ENCODE measurements at places on chromosomes 6 and 20.

- DNase-seq = no peak
These were observed 906 bp upstream of the FOXP4 start for GRCh38 chr6:41545247-41545702.

GRCh38 chr20:20606050-20606449 is 106.4 kb downstream of the RALGAPA2 start:
- no peak for DNase-seq

- DNase-seq = peak; percentile 79
These were observed at the start of gene TRERF1 for GRCh38 chr6:42451333-42452170. TRERF1 (minus strand) TSS chr6:42451926; CDS start chr6:42269590, 182,336 bp downstream.

DNA sequence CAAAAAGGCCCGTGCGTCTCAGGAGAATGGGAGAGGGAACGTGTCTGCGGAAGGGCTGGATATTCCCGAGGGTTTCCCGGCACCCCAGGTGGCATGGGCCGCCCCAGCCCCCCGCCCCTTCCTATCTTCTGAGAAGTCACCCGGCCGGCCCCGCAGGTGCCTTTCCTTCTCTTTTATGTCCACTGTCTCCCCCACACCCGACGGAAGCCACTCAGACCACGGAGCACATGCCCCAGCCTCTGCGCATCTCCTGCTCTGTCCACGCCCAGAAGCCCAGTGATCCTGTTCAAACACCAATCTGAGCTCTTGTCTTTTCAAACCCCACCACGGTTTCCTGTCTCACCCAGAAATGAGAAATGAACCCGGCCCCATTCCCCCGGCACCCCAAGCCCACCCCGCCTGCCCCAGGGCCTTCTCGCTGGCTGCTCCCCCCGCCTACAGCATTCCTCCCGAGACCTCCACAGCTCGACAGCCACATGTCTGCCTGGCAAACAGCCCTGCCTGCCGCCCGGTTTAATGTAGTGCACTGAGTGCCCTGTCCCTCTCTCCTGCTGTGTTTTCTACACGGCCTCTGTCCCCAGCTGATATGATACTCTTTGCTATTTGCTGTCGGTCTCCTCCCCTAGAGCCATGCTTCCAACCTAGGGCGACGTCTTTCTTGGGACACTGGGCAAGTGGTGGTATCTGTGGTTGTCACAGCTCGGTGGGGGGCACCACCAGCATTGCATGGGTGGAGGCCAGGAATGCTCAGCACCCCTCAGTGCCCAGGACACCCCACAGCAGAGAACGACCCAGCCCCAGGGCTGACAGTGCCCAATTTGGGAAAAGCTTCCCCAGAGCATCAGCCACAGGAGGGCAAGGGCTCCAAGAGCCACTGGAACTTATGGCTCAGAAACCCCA is 182.7 kb downstream of the TAF4 start:
- no peak for DNase-seq

GRCh38 chr20:11795071-11795615 is 122.5 kb upstream of the BTBD3 start:
- no peak for DNase-seq

GRCh38 chr6:161651949-161652348 is 378.1 kb upstream of the AGPAT4 start:
- no peak for DNase-seq

GRCh38 chr6:153966001-153966400 is 73.0 kb upstream of the OPRM1 start:
- DNase-seq = no peak

- DNase-seq = no peak
These were observed 55.9 kb downstream of the MAP3K5 start for GRCh38 chr6:136736281-136736960.

DNA sequence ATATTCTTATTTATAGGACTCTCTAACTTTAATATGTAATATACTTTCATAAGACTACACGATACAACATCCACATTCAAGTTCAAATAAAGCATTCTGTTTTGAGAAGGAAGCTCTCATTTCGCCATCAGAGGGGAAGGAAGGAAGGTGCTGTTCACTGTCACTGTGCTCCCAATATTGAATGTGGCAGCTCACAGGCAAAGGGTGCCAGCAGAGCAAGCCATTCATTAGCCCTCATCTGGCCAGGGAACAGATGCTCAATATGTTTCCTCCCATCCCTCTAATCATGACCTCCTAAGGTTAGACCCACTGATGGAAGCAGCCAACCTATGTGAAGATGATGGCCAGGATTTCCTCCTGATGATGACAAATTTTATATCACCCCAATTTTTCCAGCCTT is 154.4 kb downstream of the DST start:
- DNase-seq = no peak

DNA sequence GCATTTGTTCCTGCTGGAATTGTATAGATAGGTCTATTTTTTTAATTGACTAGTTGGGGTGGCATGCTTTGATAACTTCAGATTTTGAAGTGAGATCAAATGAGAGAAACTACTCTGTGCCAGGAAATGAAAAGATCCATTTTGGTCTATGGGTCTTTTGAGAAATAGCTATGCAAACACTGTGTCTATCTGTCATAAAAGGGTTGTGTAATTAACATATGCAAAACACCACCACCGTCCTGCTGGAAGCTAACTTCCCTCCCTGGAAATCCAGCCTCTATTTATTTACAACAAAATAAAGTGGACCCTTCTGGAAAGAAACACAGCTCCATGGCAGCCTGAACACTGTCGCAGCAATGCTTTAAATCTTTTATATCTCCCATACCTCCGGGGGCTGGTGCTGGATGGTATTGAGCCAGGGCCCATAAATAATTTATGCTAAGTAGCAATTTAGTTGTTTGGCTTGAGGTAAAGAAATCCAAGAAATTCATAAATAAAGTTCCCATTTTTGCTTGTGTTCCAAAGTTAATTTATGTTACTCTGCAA is 244.2 kb upstream of the POU3F2 start:
- no peak for DNase-seq

- no peak for DNase-seq
These were observed 124.1 kb downstream of the GRIK2 start for GRCh38 chr6:101517632-101518031.

DNA sequence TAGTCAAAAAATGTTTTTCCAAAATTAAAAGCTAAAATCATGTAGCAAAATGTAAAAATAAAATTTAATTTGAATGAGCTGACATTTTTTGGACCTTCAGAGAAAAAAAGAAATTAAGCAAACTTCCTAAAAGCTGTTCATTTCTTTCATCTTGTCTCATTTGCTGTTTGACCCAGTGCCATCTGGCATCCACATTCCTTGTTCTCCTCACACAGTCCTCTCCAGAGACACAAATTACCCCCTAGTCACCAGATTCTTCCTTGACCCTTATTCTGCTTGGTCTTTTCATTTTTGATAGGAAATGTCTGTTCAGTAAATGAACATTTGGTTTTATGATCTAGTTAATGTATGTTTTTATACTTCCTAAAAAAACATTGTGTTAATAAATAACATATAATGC is 55.2 kb downstream of the HDDC2 start:
- no peak for DNase-seq

- no peak for DNase-seq
These were observed 368.7 kb downstream of the HAO1 start for GRCh38 chr20:7571521-7572055.

Data from ELF-1 (cell line).